Activated CD4-positive, alpha-beta T cell treated with anti-CD3 and anti-CD28 coated beads, Interleukin-10, Interleukin-2, amounts not matched to agents 100 ng/mL and 50 ng/mL, durations not matched to agents 16 hours and 8 hours (primary cell): ENCODE measurements at places on chromosomes 3 and 15.

DNA sequence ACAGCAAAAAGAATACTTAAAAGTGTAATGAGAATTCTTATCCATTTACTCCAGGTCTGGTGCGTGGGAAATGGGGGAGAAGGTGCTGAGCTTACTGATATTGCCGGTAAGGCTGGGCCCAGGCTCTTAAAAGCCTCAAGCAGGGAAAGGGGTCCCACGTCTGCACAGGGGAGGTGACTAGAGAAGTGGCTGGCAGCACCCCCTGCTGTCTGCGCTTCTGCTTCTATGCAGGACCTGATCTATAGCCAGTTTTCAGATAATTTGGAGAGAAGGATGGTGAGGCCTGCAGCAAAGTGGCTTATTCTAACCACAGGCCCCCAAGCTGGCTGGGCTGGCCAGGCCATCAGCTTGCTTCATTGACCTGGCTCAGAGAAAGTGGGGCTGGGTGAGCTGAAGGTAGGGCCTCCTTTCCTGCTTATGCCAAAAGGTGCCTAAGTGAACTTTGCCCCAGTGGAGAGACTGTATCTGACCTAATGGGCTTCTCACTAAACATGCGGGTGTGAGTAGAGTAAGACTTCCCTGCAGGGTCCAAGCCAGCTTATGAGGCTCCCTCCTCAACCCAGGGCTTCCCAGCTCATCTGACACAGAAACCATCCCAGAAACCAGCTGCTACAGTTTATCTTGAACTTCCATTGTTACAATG lies 30.9 kb upstream of the ATP1B3 start:
- DNase-seq: no peak

DNA sequence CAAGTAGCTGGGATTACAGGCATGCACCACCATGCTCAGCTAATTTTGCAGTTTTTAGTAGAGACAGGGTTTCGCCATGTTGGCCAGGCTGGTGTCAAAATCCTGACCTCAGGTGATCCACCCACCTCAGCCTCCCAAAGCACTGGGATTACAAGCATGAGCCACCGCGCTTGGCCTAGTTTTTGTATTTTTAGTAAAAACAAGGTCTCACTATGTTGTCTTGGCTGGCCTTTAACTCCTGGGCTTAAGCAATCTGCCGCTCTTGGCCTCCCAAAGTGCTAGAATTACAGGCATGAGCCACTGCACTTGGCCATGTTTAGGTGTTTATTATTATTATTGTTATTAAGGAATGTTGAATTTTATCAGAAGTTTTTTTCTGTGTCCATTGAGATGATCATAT lies 14.7 kb downstream of the IL16 start:
- DNase-seq: no peak

DNA sequence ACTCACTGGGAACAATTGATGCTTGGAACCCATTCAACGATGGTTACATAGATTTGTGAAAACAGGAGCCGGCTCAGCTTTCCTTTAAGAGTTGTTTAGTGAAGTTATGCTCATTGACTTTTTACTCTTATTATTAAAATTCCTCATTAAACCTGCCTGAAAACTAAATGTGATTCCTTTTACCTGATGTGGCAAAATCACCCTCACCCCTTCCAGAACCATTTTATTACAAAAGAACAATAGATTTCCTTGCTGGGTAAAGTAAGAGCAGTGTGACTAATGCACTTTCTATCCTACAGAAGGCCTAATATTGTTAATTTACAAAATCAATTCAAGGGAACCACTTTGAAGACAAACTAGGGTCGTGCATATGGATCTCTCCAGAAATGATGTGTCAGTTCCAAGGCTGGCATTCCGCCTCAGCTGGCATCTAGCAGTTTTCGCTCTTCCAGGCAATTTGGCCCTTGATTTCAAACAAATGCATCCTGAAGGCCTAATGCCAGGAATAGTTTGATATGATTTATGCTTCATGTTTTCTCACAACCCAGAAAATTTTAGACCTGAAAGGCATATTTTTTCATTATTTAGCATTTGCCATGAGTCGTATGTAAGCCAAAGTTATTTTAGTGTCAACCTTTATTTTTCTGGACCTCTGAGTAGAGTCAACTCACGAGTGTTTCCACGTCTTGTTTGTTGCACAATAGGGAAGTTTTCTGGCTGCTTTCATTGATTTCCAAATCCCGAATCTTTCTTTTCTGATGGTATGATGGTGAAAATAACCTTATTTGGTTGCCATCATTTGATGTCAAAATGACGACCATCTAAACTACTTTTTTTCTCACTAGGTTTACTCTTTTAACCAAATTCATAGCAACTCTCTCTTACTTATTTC lies 447.8 kb downstream of the MECOM start:
- DNase-seq: no peak

DNA sequence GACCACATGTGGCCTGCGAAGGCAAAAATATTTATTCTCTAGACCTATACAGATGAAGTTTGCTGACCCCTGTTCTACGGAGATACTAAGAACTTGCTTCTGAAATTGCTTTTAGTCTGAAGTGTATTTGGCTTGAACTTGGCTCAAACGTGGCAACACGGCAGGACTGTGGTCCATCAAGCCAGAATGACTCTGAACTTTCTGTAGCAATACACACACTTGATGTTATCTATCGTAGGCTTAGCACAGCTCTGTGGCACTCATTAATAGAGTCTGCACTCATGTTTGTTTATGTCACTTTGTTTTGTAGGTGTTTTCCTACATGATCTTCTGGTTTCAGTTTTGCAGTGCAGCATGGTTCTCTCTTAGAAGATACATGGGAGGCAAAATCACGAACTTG lies 298.1 kb downstream of the ADAMTS17 start:
- DNase-seq: no peak

DNA sequence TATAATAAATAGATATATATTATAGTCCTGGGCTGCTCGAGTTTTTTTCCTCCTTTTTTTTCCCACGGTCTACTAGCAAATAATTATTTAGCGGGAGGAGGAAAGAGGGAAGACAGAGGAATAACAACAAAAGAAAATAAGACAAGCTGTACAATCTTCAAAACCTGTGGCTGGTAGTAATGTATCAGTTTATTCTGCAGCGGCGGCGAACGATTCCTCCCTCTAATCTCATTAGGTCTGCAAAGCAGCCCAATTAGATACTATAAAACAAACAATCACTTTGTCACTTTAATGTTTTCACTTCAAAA lies 390 bp upstream of the TLE3 start:
- DNase-seq: no peak

DNA sequence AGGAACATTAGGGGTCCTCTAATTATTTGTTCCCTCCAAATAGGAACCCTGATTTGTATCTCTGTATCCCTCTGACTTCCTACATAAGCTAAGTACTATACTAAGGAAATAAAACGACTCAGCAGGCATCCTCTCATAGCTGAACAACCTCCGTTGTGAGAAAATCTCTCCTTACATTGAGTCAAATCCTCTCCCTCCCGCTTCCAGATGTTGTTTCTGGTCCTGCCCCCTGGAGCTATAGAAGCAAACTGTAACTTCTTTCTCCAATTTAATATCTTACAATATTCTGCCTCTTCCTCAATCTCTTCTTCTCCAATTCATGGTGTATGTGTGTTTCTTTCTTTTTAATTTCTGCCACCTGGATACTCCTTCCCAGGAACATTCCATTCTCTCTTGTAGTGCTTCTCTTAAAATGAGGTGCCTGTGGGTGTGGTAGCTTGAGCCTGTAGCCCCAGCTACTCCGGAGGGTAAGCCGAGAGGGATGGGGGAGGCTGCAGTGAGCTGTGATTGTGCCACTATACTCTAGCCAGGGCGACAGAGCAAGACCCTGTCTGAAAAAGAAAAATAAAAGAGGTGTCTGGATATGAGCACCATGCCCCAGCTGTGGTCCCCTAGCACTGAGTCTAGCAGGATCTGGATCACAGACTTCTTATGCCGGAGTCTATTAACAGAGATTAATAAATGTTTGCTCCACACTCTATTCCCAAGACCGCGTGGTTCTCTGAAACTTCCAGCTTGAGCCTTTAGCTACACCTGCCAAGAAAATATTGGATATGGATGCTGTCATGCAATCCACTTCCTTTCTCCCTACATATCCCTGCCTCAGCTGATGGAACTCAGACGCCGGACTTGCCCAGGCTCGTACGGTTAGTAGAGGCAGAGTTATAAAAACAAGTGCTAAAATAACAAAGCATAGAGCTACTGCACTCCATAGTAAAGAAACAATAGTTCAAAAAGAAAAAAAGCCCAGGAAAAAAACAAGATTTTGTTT lies 42.9 kb upstream of the NEO1 start:
- no peak for DNase-seq

DNA sequence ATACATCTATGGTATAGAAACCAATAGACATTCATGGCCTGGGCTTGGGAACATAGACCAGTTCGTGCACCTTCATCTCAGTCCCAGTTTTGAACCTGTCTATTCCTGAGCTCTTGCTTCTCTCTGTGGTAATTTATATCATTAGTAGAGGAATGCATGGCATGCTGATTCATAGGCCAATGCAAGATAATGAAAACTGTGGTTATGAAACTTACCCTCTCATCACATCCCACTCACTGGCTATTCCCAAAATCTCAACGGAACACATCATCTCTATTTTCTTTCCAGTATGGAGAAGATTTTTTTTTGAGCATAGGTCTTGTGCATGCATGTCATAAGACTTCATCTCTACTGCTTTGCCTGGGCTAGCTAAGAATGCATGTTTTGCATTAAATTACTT lies 18.7 kb upstream of the P2RY12 start:
- DNase-seq: no peak

DNA sequence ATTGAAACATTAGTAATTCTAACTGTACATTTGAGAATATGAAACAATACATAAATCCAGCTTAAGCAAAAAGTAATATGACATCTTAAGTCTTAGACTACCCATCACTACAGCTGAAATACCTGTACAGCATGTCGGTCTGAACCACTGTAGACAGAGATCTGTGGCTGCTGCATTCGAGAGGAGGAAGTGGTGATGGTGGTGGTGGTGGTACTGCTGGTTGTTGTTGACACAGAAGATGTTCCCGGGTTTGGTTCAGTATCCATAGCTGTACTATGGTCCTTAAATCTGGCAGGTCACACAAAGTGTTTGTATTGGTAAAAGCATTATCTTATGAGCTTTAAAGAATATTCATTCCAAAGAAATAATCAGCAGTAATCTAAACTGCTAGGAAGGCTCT lies 2.9 kb downstream of the PHC3 start:
- peak; percentile 75 for DNase-seq

DNA sequence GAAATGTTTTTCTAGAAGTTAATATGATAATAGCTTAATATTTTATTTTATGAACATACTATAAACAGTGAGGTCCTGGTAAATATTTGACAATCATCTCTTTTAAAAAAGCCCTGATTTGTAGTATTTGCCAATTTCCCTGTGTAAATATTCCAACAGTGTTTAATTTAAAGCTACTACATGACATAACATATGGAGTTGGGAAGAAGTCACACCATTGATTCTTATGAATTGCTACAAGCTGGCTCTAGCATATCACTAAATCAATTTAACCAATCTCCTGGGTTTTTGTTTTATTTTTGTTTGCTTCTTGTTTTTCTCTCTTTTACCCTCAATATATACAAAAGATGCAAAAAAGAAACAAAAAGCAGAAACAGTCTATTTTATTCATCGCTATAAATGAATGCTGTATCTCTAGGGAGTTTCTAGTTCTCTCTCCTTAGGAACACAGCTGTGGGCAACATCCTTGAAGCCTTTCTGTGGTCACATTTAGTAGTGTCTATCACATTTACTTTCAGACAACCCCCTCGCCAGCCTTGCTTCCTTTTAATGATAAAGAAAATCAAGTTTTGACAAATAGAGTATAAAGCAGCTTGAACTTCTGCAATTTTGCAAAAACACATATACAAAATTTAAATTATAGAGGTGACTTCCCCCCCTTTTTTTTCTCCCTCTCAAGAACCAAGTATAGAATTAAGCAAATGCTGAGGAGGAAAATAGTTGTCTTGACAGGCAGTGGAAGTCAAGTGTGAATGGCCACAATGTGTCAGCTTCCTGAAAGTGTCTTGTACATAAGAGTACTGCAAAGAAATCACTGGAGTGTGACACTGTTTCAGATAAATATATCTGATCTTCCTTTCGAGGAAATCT lies 21.4 kb downstream of the CCR1 start:
- peak; percentile 51 for DNase-seq

- DNase-seq: no peak
These were observed 431.2 kb downstream of the SOX2 start for GRCh38 chr3:182142928-182143327.

GRCh38 chr3:129046037-129046731 lies 14.4 kb upstream of the GP9 start:
- DNase-seq: no peak

DNA sequence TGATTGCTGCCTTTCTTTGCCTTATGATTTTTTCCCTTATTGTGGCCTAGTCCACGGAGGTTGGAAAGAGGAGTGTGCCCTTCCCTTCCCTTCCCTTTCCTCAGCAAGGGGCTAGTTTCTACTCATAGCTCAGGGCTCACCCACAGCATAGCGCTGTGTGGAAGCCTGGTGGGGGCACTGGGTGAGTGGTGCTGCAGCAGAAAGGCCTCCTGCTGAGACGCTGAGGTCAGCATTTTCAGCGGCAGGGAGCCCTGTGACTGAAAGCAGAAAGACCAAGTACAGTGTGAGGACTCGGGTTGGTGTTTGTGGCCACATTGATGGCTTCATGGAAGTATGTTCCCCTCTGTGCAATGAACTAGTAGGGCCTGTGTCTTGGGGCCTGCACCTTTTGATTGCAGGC lies 21.9 kb downstream of the CACNA1D start:
- DNase-seq: no peak

DNA sequence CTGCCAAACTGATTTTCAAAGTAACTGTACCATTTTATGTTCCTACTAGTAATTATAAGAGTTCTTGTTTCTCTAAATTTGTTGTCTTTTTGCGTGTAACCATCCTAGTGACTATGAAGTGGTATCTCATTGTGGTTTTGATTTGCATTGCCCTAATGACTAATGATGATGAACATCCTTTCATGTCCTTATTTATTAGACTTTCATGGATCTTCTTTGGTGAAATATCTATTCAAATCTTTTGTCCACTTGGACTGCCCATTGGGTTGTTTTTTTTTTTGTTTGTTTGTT lies 3.6 kb downstream of the OXSR1 start:
- DNase-seq: peak; percentile 65

- DNase-seq: no peak
These were observed 4.9 kb downstream of the HDAC11 start for GRCh38 chr3:13484851-13485590.

- DNase-seq: no peak
These were observed 357.2 kb downstream of the CLSTN2 start for GRCh38 chr3:140292170-140292569.

DNA sequence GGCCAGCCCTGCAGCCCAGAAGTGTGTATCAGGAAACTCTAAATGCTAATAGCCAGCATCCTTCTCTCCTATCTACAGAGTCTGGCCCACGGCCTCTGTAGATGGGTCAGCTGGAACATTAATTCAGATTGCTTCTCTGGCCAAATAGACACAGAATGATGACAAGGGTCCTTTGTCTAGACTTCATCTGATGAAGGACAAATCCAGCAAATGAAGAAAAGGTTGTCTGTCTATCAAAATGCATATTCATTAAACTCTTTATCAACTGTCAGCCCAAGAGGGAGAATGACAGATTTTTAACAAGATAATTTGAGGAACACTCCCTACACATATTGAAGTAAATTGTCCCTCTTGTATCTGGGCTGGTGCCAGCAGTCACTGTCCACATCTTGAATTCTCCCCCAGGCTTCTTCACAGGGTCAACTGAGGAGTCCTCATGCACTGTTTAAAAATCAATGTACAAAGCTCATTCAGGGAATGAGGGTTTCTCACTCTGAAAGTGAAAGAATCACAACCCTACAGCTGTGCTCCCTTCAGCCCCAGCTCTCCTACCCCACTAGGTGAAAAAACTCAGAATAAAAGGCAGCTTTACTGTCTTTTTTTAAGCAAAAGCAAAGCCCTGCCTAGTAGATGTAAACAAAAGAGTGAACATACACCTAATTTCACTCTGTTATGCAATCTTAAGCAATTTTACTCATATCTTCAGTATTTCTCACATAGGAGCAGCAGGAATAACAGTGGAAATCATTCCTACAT lies 507.7 kb downstream of the IGSF11 start:
- no peak for DNase-seq
